Hippocampal formation (tissue), 2 donors: ENCODE measurements at places on chromosomes 1 and 21.
A peak's percentile ranks its signal among the peaks of the same experiment; 100 is the strongest.

DNA sequence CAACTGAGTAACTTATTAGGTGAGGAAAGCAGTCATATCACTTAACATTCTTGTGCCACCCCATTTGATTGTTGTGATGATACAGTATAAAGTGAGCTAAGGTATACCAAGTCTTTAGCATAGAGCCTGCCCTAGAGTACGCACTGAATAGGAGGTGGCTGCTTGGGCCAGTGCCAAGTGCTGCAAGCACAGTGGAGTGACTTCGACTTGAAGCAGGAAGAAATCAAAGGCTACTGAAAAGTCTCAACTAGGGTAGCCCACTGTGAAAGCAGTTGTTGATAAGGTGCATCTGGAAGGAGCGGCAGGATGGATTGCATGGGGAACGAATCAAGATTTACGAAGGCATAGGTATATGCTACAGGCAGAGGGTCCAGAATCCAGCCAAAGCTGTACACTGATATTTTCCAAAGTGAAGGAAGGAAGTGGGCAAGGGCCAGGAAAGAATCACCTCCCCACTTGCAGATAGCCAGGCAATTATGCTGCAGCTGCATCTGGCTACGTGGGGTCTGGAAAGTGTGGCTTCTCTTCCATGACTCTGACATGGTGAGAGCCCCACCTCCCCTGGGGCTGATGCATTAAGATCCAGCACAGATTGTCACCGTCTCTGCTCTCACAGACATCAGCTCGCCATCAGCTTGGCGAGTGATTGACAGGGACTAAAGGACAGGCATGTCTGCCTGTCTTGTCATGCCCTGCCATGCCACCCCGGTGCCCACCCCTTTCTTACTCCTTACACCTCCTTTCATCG is 287.0 kb upstream of the PLXNA2 start:
- no peak for DNase-seq

DNA sequence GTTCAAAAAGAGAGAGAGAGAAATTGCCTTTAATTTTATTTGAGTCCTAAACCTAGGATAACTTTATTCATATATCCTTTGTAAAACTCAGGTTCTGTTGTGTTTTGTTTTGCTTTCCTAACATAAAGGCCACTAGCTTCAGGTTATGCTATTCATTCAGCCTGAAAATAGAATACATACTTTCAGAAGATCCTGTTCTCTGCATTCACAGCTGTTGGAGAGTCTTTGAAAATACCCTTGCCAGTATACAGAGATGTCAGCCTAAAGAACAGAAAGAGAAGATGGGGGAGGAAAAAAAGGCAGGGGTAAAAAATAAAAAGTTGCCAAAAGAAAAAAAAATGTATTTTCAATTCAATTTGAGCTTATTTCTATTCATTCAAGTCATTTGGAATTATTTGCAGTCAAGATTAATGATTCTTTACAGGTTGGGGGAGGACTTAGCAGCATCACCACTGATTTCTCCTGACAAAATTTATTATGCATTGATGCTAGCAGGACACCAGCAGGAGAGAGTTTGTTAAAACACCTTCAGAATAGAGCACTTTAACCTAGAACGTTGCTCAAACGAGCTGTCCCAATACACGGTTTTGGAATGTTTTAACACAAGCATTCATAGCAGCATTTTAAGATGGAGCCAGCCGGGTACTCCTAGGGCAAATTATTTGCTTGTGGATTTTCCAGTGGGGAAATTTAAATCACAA is 318.5 kb downstream of the NTNG1 start:
- DNase-seq = no peak

DNA sequence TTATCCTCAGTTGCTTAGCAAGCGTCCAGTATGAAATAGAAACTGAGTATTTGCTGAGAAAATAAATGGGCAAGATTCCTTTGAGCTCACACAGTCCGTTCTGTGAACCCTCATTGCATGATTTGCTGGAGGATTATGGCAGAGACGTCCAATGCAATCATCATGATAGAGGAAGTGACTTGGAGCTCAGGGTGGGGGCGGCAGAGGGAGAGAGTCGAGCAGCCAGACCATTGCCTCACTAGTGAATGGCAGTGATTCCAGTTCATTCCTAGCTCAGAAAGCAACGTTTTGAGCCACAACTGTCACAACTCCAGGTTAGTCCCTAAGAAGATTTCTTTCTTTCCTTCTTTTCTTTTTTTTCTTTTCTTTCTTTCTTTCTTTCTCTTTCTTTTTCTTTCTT is 27.5 kb upstream of the COL9A2 start:
- peak; percentile 33 for DNase-seq

GRCh38 chr1:74629283-74629682 is 44.3 kb downstream of the ERICH3 start:
- no peak for DNase-seq

DNA sequence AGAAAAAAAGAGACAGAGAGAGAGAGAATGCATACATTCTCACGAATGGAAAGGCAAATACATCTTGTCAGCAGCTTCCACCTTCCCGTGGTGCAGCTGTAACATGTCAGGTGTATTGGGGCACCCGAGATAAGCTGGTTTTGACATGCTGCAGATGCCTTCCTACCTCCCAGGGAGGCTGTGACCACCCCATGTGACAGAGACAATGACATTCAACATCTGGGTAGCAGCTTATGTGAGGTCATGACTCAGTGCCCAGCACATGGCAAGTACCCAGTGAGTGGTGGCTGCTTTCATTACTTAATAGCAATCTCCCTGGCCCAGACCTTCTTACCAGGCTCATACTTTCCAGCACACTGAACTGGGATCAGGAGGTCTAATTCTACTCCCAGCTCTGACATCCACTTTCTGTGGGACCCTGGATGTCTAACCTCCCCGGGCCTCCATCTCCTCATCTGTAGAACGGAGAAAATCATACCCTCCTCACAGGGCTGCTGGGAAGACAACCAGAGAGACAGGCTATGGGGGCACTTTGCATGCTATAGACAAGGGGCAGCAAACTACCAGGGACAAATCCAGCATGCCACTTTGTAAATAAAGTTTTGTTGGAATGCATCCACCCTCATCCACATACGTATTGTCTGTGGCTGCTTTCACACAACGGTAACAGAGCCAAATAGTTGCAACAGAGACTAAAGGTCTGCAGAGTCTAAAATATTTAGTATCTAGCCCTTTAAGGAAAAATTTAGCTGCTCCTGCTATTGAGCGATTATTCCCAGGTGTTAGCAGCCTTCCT is 38.5 kb upstream of the ZBTB40 start:
- DNase-seq = no peak

DNA sequence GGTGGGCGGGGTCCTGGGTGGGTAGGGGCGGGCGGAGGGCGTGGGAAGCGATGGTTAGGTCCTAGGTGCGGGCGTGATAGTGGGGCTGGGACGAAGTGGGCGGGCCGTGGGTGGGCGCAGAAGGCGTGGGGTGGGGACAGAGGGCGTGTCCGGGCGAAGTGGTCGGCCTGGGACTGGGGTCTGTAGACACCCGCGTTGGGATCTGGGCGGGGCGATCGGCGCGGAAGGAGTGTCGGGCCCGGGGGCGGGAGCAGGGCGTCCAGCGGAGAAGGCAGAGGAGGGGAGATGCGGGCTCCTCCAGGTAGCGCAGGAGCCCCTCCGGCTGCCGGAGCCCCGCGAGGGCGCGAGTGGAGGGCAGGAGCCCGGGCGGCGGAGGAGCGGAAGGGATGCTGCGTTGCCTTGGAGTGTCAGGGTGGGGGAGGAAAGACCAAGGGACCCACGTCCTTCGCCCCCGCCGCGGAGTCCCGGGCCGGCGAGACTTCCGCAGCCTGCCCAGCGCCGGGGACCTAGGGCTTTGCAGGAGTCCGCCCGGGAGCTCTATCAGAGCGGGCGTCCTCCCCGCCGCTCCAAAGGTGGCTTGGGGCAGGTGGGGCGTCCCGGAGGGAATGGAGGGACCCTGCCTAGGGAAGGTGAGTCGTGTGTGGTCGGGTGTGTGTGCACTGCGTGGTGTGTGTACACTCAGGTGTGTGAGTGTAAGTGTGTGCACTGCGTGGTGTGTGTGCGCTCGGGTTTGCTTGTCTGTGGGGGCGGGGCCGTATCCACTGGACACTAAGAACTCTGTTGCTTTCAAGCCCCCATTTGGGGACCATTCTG is 27.0 kb upstream of the PRSS38 start:
- no peak for DNase-seq

GRCh38 chr21:36175771-36176565 is 19.3 kb downstream of the DOP1B start:
- DNase-seq = no peak

- DNase-seq = no peak
Measured at GRCh38 chr1:212442408-212442807, 9.7 kb downstream of the NENF start.

DNA sequence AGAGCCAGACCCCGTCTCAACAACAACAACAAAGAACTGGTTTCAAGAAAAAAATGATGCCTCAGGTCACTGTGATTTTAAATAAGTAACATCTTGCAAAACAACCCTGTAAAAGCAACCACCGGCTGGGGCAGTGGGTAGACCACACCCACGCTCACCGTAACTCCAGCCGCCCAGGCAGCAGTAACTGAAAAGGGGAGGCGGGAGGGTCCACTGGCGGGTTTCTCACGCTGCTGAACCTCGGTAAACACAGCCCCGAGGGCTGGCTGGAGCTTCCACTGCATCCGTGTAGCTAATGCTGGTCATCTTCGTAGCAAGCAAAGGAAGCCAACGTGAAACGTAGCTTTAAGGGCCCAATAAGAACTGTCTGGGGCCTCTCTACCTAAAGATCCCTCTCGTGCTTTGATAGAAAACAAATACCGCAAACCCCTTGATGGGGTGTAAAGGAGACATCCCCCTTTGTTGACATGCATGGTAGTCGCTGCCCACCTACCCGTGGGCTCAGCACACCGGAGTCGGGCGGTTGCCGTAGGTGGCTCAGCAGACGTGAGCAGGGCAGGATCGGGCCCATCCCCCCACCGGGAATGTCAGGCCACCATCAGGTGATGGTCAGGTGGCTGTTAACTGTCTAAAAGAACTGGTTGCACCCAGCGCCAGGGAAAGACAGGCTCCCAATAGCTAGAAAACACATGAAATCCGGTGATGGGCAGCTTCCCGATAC is 4.2 kb downstream of the C1orf159 start:
- no peak for DNase-seq

DNA sequence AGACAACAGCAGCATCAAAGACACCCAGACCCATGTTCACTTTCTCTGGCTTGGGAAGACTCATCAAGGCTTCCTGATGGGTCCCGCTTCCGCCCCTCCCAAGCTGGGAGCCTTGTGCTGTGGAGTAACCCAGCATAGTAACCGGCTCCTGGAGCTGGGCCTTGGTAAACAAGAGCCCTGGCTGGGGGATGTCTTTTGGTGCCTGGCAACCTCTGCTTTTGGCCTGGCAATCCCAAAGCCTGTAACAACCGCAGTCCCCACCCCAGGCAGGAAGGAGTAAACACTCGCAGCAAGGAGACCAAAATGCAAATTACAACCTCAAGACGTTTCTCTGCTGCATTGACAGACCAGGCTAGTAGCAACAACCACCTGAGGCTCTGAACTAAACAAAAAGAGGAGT is 16.9 kb upstream of the THRAP3 start:
- peak; percentile 19 for DNase-seq

DNA sequence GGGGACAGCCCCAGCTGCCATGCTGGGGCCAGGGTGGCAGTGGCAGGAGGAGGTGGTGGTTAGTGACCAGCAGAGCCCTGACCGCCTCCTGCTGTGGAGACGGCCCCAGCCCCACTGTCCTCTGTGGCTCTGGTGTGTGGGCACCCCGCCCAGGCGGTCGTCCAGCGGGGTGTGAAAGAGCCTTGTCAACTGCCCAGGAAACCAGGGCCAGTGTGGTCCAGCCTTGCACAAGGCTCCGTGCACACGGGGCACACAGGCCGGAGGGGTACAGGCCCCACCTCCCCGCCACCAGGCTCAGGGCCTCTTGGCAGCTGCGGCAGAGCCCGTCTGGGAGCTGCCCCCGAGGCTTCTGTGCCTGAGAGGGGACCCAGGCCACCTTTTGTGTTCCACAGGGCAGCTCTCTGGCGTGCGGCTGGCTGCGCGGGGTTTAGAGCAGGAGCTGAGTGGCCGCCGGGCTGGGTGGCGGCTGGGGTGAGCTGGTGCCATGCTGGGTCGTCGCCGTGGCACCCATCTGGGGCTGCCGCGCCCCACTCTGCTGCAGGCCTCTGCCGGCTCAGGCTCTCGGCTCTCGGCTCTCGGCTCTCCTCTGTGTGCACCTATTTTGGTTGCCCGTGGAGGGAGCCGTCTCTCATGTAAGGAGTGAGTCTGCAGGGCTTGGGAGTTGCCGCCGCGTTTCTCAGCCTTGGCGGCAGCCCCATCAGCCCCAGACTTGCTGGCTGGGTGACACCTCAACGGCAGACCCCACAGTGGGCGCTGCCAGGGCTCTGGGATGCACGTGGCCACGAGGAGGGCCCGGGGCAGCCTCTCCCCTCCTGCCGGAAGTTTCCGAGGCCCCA is 36.1 kb downstream of the SLX9 start:
- no peak for DNase-seq

DNA sequence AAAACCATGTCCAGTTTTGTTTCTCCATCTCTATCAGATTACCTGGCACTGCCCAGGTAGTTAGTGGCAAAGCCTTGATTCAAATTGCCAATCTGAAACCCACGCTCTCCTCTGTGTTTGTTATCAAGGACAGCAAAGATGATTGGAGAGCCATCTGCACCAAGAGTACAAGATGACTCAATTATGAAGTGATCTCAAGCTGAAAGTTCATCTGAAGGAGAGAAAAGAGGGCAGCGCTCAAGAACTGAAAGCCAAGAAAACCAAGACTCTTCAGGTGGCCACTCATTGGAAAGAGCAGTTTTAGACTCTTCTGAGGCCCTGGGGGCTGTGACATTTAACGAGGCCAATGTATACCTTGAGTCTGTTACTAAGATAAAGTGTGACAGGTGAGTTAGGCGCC is 13.8 kb downstream of the RXRG start:
- DNase-seq = no peak

DNA sequence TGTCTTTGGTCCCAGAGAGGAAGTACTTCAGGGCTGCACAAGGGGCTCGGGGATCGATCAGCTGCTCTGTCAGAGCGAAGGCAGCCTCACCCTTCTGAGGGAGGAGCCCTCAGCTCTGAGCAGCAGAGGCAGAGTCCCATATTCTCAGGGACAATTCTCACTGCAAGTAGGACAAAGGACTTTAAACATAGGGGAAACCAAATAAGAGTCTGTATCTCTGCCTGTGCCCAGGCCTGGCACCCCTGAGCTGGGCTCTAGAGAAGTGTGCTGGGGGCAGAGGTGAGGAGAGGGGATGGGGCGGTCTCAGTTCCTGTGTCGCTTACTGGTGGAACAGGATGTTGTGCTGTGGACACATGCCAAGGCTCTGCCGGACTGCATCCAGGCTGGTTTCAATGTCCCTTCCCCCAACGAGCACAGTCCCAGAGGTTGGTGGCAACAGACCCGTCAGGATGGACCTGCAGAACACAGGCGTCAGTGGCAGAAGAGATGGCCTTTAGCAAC is 76.6 kb downstream of the ABCA4 start:
- no peak for DNase-seq

GRCh38 chr1:172626845-172627244 is 32.1 kb upstream of the FASLG start:
- no peak for DNase-seq

GRCh38 chr1:38941093-38941492 is 537 bp downstream of the RHBDL2 start:
- DNase-seq = no peak
